Left renal pelvis (tissue), 4 donors: ENCODE measurements at places on chromosomes 5 and 9. TPM values are rescaled to one million over a fixed set of nuclear protein-coding genes. Genes with fewer than 3 reads are reported as not detected.

APBA1 gene
- 19.9 TPM for polyA plus RNA-seq

GFPT2 gene
- polyA plus RNA-seq, result 3.8 TPM

NPDC1 gene
- 46.1 TPM for polyA plus RNA-seq

SOHLH1 gene
- not detected for polyA plus RNA-seq

CDKN2B-AS1 gene
- not detected for polyA plus RNA-seq

TAF11L5 gene
- polyA plus RNA-seq, result not detected

ZNF354C gene
- polyA plus RNA-seq, result 15.7 TPM

GAS1 gene
- polyA plus RNA-seq, result 52.7 TPM

SLU7 gene
- polyA plus RNA-seq, result 69.2 TPM

PFN3 gene
- not detected for polyA plus RNA-seq

PCDHA6 gene
- 0.49 TPM for polyA plus RNA-seq

CD180 gene
- polyA plus RNA-seq, result 2.0 TPM

DOK3 gene
- 4.3 TPM for polyA plus RNA-seq

DDX4 gene
- not detected for polyA plus RNA-seq

ZNG1C gene
- polyA plus RNA-seq, result 16.9 TPM

GFRA3 gene
- 4.4 TPM for polyA plus RNA-seq

WDR38 gene
- 0.60 TPM for polyA plus RNA-seq

TMCO6 gene
- 14.5 TPM for polyA plus RNA-seq

SSNA1 gene
- 41.9 TPM for polyA plus RNA-seq

HTR4 gene
- not detected for polyA plus RNA-seq

BARHL1 gene
- polyA plus RNA-seq, result not detected

ITGA1 gene
- 49.2 TPM for polyA plus RNA-seq

NR2F1 gene
- polyA plus RNA-seq, result 932 TPM

RMRP gene
- not detected for polyA plus RNA-seq

TMEM215 gene
- polyA plus RNA-seq, result 0.23 TPM

CDX1 gene
- 0.73 TPM for polyA plus RNA-seq

ZDHHC11 gene
- 11.0 TPM for polyA plus RNA-seq

FOXD4L3 gene
- polyA plus RNA-seq, result not detected

FCN1 gene
- polyA plus RNA-seq, result 3.0 TPM

CDH9 gene
- 8.6 TPM for polyA plus RNA-seq

GABRA1 gene
- polyA plus RNA-seq, result not detected

C9orf43 gene
- 0.95 TPM for polyA plus RNA-seq

NR6A1 gene
- polyA plus RNA-seq, result 0.30 TPM

PHYHD1 gene
- 39.0 TPM for polyA plus RNA-seq

ERP44 gene
- polyA plus RNA-seq, result 39.6 TPM

SPATA31D4 gene
- polyA plus RNA-seq, result not detected

TAF1L gene
- 0.03 TPM for polyA plus RNA-seq

MED27 gene
- 22.4 TPM for polyA plus RNA-seq

SEMA4D gene
- 45.1 TPM for polyA plus RNA-seq

WDR31 gene
- polyA plus RNA-seq, result 6.6 TPM

SMIM33 gene
- 0.08 TPM for polyA plus RNA-seq

ZNF608 gene
- polyA plus RNA-seq, result 71.0 TPM

NOTCH1 gene
- polyA plus RNA-seq, result 28.3 TPM
